ENCODE measurements at places on chromosomes 2 and 18.

GRCh38 chr18:32595832-32596231, 125.2 kb upstream of the GAREM1 start:
- no peak for DNase-seq

DNA sequence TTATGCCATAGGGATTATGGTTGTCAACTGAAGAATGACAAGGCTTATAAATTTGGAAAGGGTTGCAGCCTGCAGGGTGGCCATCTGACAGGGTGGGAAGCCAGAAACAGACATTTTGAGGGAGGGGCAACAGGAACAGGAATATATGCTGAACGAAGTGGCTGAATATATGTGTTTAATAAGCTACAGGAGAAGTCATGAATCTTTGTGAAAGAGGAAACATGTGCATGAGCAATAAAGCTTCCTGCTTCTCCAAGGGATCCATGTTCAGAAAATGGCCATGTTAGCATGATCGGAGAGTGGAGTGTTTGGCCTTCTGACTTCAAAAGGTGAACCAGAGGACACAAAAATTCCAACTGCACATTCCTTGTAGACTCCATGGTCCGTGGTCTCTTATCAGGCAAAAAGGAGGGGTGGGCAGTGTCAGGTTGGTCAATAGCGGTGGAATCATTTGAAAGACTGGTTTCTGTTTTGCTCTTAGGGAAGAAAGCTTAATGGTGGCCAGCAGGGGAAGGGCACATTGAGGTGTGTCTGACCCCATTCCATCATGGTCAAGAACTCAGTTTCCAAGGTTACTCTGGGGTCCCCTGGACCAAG, 144.1 kb downstream of the SOCS6 start:
- no peak for DNase-seq

GRCh38 chr2:143545949-143546255, 416.7 kb downstream of the ARHGAP15 start:
- no peak for DNase-seq

- DNase-seq, result no peak
These were observed 811 bp downstream of the ADD2 start for GRCh38 chr2:70767079-70767698.

GRCh38 chr2:44836174-44836573, 105.3 kb upstream of the SIX3 start:
- no peak for DNase-seq

DNA sequence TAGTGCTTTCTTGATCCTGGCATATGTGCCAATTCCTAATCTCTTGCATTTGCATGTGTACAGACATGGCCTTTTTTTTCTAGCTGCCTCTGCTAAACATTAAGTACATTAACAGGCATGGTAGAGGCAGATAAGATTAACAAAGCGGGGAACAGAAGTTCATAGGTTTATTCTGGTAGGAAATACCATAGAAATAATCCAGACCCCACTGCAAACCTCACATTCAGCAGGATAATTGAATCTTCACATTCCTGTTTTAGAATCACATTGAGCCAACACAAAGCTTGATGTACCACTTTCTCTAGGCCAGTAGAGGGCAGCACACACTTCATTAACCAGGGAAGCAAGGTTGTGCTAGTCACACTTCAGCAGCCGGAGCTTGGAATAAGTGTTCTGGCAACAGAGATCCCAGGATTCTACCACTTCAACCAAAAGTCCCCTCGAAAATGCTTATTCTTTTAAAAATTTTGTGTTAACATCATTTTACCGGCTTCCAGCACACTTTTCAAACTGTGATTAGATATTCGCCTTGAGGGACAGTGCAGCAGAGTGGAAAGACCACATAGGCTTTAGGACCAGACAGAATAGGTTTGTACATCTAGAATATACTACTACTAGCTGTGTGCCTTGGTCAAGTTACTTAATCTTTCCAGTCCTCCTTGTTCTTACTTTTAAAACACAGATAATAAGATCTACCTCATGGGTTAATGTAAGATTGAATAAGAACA, 420.2 kb upstream of the CHST9 start:
- no peak for DNase-seq

DNA sequence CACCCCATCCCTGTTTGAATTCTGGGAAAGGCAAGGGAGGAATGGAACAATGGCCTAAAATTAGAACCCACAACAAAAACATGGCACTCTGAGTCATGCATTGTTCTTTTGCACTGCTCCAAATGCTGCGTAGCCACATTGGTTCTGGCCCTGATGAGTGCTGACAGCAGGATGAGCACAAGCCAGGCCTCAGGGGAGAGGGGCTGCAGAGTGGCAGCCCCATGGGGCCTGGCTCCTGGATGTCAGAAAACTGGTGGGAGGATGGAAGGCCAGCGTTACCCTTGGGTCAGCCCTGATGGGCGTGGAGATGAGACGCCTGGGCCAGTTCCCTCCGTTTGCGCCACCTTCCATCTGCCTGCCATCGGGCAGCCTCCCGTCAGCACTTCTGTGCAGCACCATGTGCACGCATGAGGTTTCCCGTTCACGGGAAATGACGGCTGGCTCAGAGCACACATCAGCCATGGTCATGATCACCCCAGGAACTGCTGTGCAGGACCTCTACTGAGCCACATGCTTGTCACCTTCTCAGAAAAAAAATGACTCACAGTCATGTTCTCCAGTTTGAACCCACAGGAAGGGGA, 65.6 kb downstream of the CYP26B1 start:
- DNase-seq, result no peak

- DNase-seq, result no peak
These were observed 58.0 kb upstream of the DOCK10 start for GRCh38 chr2:225100269-225100668.

DNA sequence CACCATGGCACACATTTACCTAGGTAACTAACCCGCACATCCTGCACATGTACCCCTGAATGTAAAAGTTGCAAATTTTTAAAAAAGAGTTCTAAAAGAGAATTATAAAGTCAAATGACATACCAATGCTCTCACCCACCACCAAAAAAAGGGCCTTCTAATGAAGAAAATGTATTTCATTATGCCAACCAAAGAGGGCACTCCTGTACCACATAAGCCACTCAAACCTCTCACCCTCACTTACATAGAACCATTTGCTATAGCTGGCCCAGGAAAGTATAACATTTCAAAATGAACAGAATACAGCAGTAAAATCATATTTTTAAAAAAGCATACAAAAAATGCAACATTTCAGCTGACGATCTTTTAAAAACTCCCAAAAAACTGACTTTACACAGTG, 241.5 kb upstream of the PKDCC start:
- DNase-seq, result no peak

DNA sequence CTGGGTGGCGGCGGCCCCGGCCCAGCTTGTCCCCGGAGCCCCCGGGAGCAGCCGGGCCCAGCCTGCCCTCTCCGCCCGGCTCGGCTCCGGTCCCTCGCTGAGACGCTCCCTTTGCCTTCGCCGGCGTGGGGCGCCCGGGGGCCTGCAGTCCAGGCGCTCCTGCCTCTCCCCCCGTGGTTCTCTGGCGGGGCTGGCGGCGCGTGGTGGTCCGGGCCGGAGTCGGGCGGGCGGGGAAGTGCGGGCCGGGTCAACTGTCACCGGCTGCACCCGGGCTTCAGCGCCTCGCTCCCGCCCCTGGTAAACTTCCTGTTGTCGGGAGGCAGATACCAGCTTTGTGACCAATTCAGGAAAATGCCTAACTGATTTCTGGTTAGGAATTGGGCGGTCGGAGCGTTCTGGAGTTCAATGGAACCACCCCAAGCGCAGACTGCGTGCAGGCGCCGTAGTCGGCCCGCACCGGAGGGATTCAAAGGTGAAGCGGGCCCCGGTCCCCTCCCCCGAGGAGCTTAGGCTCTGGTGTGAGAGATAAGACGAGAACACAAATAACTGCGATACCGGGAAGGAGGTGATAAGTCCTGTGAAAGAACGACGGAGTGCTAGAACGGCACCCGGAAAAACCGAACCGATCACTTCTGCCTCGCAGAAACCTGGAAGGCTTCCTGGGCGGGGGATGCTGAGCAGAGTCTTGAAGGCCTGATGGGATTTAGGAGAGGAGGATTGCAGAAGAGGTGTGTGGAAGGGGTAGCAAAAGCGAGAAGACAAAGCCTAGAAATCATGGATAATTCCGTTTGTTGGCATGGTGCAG, 891 bp downstream of the CAB39 start:
- peak; percentile 16 for DNase-seq

DNA sequence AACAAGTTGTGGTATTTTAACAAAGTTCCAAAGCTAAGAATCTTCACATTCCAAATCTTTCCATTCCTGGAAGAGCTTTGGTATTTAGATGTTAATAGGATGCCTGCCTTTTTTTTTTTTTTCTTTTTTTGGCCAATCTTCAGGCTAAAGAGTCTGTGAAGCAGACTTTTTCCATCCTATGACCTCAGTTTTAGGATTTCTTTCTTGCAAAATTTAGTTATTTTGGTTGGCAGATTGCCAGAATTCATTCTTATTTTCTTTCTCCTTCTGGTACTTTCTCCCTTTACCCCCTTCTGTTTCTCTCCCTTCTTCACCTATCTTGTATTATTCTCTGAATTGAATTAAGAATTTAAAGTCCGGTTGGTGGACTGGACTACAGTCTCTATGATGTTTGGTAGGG, 217.8 kb upstream of the REV1 start:
- no peak for DNase-seq

GRCh38 chr18:8951491-8951890, 151.0 kb upstream of the NDUFV2 start:
- DNase-seq, result no peak

- no peak for DNase-seq
These were observed 36.8 kb downstream of the COL4A4 start for GRCh38 chr2:227127201-227127600.

DNA sequence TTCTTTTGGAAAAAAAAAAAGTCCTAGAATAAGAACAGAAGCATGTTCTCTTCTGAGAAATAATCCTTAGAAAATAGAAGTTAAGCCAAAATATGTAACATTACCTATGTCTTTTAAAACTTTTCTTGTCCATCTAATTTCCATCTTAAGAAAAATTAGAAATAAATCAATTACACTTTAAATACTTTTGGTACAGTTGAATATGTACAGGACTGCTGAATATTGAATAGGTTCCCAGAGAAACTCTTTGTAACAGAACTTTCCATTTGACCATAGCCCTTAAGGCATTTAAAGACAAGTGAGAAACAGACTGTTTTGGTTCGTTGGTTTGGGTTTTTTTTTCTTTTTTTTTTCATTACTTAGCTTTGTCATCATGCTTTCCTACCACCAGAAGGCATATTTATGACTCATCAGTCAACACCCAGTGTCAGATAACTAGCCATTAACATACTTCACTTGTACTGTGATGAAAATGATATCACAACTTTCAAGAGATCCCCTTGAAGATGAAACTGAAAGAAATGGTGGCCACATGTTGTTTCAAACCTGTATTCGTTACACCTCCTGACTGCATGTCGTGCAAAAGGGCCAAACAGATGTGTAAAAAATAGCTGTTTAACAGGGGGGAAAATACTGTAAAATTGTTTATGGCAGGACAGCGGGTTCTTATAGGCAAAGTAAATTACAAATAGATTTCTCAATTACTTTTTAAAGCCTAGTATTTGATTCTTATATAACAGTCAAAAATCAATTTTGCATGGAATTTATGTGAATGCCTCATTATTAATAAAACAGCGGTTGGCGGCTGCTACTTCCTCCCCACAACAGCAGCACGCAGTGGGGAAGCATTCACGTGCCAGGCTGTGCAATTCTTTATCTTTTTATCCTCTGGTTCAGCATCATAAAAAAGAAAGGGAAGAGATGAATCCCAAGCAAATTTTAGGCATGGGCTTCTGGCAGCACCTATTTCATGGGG, 280.7 kb upstream of the HNRNPA3 start:
- no peak for DNase-seq

- no peak for DNase-seq
These were observed 280.5 kb downstream of the CAMKMT start for GRCh38 chr2:44642123-44642857.

GRCh38 chr2:3728104-3729054, 25.0 kb downstream of the DCDC2C start:
- no peak for DNase-seq

DNA sequence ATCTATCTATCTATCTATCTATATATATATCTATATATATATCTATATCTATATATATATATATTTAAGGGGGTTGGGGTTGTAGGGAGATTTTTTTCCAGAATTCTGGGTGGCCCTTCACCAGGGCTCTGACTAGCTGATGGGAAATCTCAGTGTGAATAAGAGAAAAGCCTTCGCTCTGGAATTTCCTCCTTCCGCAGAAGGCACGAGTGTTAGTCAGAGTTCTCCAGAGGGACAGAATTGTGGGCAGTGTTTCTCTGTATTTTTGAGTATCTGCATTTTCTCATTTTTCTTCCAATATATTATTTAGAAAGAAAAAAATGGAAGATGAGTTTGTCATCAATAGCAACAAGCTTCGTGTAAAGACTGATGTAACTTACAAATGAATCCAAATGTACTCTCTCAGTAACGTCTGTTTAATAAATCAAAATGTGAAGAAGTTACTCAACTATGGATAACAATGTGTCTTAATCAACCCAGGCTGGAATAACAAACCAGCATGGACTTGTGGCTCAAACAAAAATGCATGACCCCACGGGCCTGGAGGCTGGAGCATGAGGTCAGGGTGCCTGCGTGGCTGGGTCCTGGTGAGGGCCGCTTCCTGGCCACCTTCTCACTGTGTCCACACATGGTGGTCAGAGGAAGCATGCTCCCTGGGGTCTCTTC, 10.6 kb upstream of the SNTG2 start:
- no peak for DNase-seq

GRCh38 chr18:36365836-36366775, 68.6 kb downstream of the FHOD3 start:
- DNase-seq, result no peak

GRCh38 chr2:186702006-186702405, 8.1 kb downstream of the FAM171B start:
- DNase-seq, result no peak

- DNase-seq, result no peak
These were observed 4.9 kb downstream of the DCC start for GRCh38 chr18:52344881-52345280.

DNA sequence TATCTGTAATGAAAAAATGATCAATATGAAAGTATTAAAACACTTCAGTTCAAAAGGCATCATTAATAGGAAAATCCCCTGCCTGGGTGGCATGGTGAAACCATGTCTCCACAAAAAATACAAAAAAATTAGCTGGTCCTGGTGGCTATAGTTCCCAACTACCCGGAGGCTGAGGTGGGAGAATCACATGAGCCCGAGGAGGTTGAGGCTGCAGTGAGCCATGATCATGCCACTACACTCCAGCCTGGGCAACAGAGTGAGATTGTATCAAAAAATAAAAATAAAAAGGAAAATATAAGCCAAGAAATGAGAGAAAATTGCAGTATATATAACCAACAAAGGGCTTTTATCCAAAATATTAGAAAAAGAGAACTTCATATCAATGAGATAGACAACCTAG, 71.6 kb upstream of the MYCN start:
- no peak for DNase-seq
